Dermis blood vessel endothelial cell (primary cell): ENCODE measurements at places on chromosomes 12 and 14. TPM values are rescaled to one million over a fixed set of nuclear protein-coding genes. Genes with fewer than 3 reads are reported as not detected.

The SLC39A2 gene
- not detected in 2 replicates for total RNA-seq

The DIO2 gene
- total RNA-seq: 0.51 TPM in 1 of 2 replicates, not detected in the other

The CALM1 gene
- 551 and 736 TPM in 2 replicates for total RNA-seq

The POTEM gene
- total RNA-seq: not detected in 2 replicates

The ADAMTS20 gene
- not detected in 2 replicates for total RNA-seq

The TMEM253 gene
- total RNA-seq: 0.19 TPM in 1 of 2 replicates, not detected in the other

The C14orf119 gene
- 43.0 and 52.2 TPM in 2 replicates for total RNA-seq

The BDKRB2 gene
- 0.05 and 0.34 TPM in 2 replicates for total RNA-seq

The LRFN5 gene
- total RNA-seq: not detected in 2 replicates

The BICDL1 gene
- 0.05 TPM in 1 of 2 replicates, not detected in the other for total RNA-seq

The ITGA7 gene
- 0.42 and 0.68 TPM in 2 replicates for total RNA-seq

The COPS7A gene
- total RNA-seq: 31.7 and 41.4 TPM in 2 replicates

The DMAC2L gene
- 7.7 and 7.8 TPM in 2 replicates for total RNA-seq

The DHRS2 gene
- 0.51 and 0.65 TPM in 2 replicates for total RNA-seq

The HNRNPC gene
- 601 and 625 TPM in 2 replicates for total RNA-seq

The RAB15 gene
- total RNA-seq: 9.5 and 10.4 TPM in 2 replicates

The VRTN gene
- not detected in 2 replicates for total RNA-seq

The SIX6 gene
- not detected in 2 replicates for total RNA-seq

The PARP2 gene
- 7.1 and 9.0 TPM in 2 replicates for total RNA-seq

The LMO3 gene
- total RNA-seq: not detected in 2 replicates

The STAB2 gene
- total RNA-seq: 3.7 and 4.6 TPM in 2 replicates

The IL22 gene
- not detected in 2 replicates for total RNA-seq

The TMEM260 gene
- 12.0 and 13.4 TPM in 2 replicates for total RNA-seq

The ESRRB gene
- not detected in 2 replicates for total RNA-seq

The FITM1 gene
- total RNA-seq: 0.42 and 0.51 TPM in 2 replicates

The OR6C2 gene
- total RNA-seq: not detected in 2 replicates

The CPM gene
- 2.2 and 4.7 TPM in 2 replicates for total RNA-seq

The LAG3 gene
- total RNA-seq: under 0.01 and 0.05 TPM in 2 replicates

The TEX22 gene
- total RNA-seq: 0.05 and 0.17 TPM in 2 replicates

The OASL gene
- 0.34 and 0.74 TPM in 2 replicates for total RNA-seq

The ACTR6 gene
- 12.8 and 26.0 TPM in 2 replicates for total RNA-seq

The IL31 gene
- not detected in 2 replicates for total RNA-seq

The FOXA1 gene
- not detected in 2 replicates for total RNA-seq

The DNAH10 gene
- under 0.01 TPM in 1 of 2 replicates, not detected in the other for total RNA-seq

The CCDC38 gene
- not detected in 2 replicates for total RNA-seq

The VDR gene
- total RNA-seq: under 0.01 and 0.47 TPM in 2 replicates
